Suppressor macrophage treated with lipopolysaccharide for 4 hours (primary cell): ENCODE measurements at places on chromosomes 6 and 20.
A peak's percentile ranks its signal among the peaks of the same experiment; 100 is the strongest.

DNA sequence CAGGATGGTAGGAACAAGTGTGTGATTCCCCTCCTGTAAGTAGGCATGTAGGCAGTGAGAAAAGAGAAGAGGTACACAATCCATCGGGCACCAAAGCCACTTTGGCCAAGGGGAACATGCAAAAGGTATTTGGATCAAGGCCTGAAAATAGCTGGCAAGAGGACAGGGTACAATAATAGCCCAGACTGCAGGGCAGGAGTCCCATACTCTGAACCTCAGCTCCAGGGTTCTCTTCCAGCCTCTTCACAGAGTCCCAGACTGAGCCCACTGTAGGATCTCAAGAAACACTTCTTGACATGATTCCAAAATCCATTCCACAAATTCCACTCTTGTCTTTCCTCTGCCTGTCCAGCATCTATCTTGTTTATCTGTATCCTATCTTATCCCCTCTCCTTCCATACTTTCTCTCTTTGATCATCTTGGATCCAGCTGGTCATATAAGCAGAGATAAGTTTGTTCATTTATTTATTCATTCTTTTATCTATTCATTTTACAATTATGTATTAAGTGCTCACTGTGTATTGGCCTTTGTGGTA is 19.7 kb downstream of the ACSS2 start:
- no peak for DNase-seq

GRCh38 chr20:17430125-17430950 is 100.8 kb downstream of the BFSP1 start:
- DNase-seq, result no peak

- peak; percentile 70 for DNase-seq
These were observed 240.9 kb downstream of the PHACTR1 start for GRCh38 chr6:12957321-12958051.

DNA sequence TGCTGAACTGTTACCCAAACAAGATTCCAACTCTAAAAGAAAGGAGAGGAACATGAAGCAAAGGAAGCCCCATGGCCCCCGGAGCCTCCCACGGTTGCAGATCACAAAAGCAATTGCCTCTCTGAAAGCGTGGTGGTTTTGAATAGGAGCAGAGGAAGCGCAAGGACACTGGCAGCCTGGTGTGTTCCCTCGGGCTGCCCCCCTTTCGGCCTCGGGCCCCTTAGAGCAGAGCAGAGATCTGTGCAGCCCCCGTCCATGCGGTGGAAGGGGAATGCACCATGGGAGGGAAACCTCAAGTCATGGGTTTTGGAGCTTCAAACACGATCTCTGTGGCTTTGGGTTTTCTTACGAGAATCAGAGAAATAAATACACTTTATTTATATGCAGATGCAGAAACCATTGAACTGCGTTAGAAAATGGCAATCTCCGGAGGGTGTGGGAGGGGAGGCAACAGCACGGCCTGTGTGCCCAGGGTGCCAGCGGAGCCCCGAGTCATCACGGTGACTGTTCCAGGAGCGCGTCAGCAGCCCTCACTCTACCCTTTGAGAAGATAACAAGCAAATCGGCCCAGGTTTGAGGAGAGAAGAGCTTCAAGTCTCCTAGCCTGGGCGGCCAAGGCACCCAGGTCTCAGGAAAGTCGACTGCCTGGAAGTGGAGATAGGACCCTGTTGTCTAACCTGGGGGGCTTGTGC is 20.5 kb downstream of the FOXF2 start:
- no peak for DNase-seq

- DNase-seq, result no peak
These were observed 81.1 kb downstream of the NCR2 start for GRCh38 chr6:41416501-41416837.

DNA sequence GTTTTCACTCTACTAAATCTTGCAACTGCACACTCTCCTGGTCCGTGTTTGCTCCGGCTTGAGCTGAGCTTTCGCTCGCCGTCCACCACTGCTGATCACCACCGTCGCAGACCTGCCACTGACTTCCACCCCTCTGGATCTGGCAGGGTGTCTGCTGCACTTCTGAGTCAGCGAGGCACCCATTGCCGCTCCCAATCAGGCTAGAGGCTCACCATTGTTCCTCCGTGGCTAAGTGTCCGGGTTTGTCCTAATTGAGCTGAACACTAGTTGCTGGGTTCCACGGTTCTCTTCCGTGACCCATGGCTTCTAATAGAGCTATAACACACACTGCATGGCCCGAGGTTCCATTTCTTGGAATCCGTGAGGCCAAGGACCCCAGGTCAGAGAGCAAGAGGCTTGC is 98.6 kb upstream of the GPR6 start:
- DNase-seq, result no peak

- DNase-seq, result peak; percentile 18
These were observed 113.6 kb upstream of the EMILIN3 start for GRCh38 chr20:41480054-41480770.

DNA sequence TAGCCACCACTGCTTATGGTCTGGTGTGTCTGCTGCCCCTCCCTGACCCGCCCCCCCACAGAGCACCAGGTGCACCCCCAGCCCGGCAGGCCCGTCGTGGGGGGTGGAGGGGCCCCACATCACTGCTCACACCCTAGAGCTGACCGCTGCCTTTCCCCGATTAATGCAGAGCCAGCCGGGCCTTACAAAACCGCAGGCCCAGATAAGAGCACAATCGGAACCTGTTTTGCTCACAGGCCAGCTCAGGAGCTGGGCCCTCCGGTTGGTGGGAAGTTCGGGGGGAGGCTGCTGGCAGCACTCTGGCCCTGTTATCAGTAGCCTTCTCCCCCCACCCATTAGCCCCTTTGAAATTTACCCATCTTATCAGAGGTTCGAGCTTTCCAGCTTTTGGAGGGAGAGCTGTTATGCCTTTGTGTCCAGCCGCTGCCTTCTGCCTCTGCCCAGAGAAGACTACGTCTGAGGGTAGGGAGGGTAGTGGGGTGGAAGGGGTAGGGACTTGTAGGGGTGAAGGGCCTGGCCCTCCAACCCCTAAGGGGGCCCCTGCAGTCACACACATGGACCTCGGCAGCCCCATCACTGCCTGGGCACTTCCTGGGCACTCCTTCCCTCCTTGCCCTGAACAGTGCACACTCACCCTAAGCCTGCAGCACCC is 6.9 kb upstream of the SPDEF start:
- no peak for DNase-seq

DNA sequence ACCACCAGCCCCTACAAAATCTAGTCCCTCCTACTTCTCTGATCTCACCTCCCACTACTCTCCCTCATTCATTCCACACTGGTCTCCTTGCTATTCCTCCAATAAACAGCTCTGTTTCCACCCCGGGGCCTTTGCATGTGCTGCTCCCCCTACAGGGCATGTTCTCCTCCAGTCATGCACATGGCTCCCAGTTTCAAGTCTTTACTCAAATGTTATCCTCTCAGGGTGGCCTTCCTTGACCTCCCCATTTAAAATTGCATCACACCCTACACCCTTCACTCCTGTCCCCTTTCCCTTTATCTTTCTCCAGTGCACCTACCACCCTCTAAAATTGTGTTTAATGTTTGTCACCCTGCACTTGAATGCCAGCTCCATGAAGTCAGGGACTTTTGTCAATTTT is 174.5 kb downstream of the MRPL14 start:
- peak; percentile 40 for DNase-seq
